ENCODE measurements at places on chromosomes 6 and 20. TPM values are rescaled to one million over a fixed set of nuclear protein-coding genes. Genes with fewer than 3 reads are reported as not detected.
A peak's percentile ranks its signal among the peaks of the same experiment; 100 is the strongest.

GRCh38 chr20:31826074-31826473 lies 6.9 kb downstream of the MYLK2 start:
- DNase-seq: no peak
- no peaks in the 10 kb centered on the region for H3K27me3 ChIP-seq
- H3K27ac ChIP-seq: no peak overlapping the region

DNA sequence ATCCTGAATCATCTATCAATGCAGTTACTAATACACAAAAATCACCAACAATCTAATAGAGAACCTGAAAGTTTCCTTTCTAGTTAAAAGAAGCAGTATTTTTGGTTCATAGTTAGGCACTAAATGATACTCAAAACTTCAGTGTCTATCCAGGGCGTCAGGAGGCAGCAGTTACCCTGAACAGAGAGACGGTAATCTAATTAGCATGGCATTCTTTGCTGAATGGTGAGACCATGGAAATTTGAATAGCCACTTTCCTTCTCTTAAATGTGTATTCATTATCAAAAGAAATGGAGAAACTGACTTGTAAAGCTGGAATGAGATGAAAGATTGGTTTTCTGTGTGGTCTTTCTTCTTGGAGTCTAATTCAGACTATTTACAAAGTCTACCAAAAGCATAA lies 146.6 kb upstream of the BMP5 start:
- H3K36me3 ChIP-seq: no peaks in the 10 kb centered on the region
- no peaks in the 10 kb centered on the region for H3K4me1 ChIP-seq
- no peak for DNase-seq
- H3K4me3 ChIP-seq: no peak overlapping the region
- no peak overlapping the region for H3K27ac ChIP-seq

DNA sequence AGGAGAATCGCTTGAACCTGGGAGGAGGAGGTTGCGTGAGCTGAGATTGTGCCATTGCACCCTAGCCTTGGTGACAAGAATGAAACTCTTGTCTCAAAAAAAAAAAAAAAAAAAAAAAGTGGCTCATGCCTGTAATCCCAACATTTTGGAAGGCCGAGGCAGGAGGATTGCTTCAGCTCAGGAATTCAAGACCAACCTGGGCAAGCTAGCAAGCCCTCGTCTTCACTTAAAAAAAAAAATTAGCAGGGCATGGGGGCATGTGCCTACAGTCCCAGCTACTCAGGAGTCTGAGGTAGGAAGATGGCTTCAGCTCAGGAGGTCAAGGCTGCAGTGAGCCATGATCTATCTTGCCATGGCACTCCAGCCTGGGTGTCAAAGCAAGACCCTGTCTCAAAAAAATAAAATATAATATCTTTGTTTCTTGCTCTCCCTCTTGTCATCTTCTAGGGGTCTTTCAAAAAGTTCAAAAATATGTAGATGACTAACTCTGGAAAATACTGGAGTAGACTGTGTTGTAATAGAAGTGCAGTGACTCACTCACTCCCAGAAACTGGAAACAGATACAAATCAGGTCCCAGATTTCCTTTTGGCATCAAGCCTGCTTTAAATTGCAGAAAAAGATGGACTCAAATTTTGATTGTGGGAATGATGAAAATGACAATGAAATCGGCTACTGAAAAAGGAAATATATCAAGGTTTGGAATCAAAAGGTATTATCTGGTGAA lies 2.8 kb upstream of the GINM1 start:
- H3K27ac ChIP-seq: no peak overlapping the region
- H3K4me3 ChIP-seq: no peak overlapping the region
- H3K36me3 ChIP-seq: no peaks in the 10 kb centered on the region

GRCh38 chr6:108442770-108443520 lies 117.8 kb upstream of the FOXO3 start:
- no peaks in the 10 kb centered on the region for H3K27me3 ChIP-seq
- no peak overlapping the region for H3K4me3 ChIP-seq
- no peaks in the 10 kb centered on the region for H3K36me3 ChIP-seq
- no peak overlapping the region for H3K27ac ChIP-seq
- no peak for DNase-seq

DNA sequence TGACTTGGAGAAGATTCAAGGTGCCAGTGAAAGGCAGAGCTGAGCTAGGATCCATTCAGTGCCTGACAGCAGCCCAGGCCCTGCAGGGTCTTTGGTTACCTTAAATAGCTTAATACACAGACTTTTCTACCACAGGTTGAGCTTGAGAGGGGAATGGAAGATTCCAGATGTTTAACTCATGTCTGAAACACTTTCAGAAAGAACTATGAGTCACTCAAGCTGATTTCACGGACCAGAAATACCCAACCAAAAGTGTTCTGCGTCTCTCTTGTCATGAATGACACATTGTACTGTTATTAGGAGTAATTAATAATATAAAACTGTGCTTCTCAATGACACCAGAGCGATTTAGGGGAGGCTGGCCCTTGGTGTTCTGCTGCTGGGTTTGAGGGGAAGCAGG lies 6.4 kb upstream of the PMEPA1 start:
- H3K4me1 ChIP-seq: peaks cover 40% of the 10 kb centered on the region
- DNase-seq: no peak
- H3K36me3 ChIP-seq: no peaks in the 10 kb centered on the region
- no peak overlapping the region for H3K27ac ChIP-seq
- no peaks in the 10 kb centered on the region for H3K27me3 ChIP-seq

DNA sequence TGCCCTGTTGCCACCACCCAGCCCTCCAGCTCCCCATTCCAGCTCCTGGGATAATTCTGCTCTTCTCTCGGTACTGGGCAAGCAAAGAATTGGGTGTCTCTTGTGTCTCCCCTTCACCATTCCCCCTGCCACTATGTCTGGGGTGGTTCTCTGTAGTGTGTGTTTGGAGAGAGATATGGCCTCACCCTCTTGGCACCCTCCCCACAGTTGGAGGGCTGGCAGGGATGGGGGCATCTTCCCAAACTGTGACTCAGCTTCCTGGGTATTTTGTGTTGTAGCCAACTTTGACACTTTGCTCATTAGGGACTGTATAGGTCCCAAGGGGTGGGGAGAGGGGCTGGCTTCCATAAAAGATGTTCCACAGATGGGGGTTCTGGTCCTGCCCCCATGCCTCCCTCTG lies 1.7 kb downstream of the TNXB start:
- H3K27ac ChIP-seq: peak overlapping the region; percentile 94
- H3K4me1 ChIP-seq: peaks cover 77% of the 10 kb centered on the region
- H3K4me3 ChIP-seq: peak overlapping the region; percentile 60
- H3K27me3 ChIP-seq: no peaks in the 10 kb centered on the region

- H3K27me3 ChIP-seq: no peaks in the 10 kb centered on the region
- H3K27ac ChIP-seq: no peak overlapping the region
- no peaks in the 10 kb centered on the region for H3K4me1 ChIP-seq
- H3K4me3 ChIP-seq: no peak overlapping the region
- no peak for DNase-seq
- H3K36me3 ChIP-seq: no peaks in the 10 kb centered on the region
These were observed 250.7 kb upstream of the NOX3 start for GRCh38 chr6:155706341-155706740.

- peaks cover 35% of the 10 kb centered on the region for H3K4me1 ChIP-seq
- no peak for DNase-seq
- H3K27me3 ChIP-seq: no peaks in the 10 kb centered on the region
These were observed 49.4 kb upstream of the BCAS1 start for GRCh38 chr20:54119744-54120143.

- no peaks in the 10 kb centered on the region for H3K36me3 ChIP-seq
- H3K27ac ChIP-seq: no peak overlapping the region
These were observed 67.8 kb downstream of the NRN1 start for GRCh38 chr6:5938934-5939333.

DNA sequence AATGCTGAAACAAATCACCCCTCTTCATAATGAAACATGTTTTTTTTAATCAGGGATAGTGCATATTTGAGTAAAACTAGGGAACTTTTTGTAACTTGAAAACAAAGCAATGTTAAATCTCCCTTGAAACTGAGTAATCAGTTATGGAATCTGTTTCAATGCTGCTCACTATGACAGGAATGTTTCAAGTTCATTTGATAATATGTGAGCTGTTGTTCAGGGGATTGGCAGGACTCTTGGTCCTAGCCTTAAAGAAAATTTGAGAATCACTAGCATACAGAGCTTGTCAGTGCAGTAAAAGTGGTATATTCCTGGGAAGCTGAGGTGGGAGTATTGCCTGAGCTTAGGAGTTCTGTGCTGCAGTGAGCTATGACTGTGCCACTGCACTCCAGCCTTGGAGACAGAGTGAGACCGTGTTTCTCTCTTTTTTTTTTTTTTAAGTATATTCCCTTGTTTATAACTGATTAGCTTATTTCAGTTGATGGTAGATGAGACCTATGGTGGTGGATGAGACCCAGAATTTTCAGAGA lies 21.6 kb upstream of the CALHM6 start:
- H3K4me3 ChIP-seq: no peak overlapping the region
- H3K4me1 ChIP-seq: no peaks in the 10 kb centered on the region
- DNase-seq: no peak
- H3K27ac ChIP-seq: no peak overlapping the region
- no peaks in the 10 kb centered on the region for H3K27me3 ChIP-seq

- H3K4me1 ChIP-seq: peaks cover 48% of the 10 kb centered on the region
- DNase-seq: no peak
- no peak overlapping the region for H3K27ac ChIP-seq
- no peak overlapping the region for H3K4me3 ChIP-seq
- H3K36me3 ChIP-seq: no peaks in the 10 kb centered on the region
These were observed 162.4 kb downstream of the CDKAL1 start for GRCh38 chr6:20696676-20697075.

The CST5 gene
- not detected for total RNA-seq

The FGD2 gene
- 20.4 TPM for total RNA-seq
